ENCODE measurements at places on chromosomes 7 and 10.

DNA sequence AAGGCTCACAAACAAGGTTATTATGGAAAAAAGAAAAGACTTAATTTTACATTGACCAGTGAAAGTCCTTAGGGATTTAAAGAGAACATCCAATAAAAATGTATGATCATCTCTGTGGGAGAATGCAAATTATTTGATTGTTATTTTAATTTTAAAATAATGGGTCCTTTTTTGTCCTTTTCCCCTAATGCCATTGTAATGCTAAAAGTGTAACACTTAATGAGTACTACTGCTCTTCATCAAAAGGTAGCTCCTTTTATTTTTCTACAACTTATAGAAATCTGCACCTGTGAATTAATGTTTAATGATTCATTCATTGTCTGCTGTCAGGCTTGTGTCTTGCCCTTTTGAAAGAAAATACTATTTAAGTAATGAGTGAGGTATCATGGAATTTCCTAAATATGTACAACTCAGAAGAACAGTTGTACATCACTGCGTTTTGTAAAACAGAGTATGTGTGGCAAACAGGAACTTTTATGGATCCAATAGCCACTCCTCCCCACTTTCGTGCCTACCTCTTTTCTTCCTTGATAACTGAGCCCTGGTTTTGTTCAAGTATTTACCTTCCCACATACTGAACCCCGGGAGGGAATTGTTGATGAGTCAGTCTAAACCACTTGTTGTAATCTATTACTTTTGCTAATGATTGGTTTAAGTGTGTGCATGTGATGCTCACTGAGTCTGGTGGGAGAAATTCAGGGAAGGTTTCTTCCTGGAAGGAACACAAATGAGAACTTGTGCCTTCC, 19.9 kb upstream of the TRUB1 start:
- DNase-seq: no peak

GRCh38 chr10:29253690-29254029, 35.2 kb upstream of the LYZL1 start:
- no peak for DNase-seq

- peak; percentile 81 for DNase-seq
These were observed 809 bp downstream of the HOXA9 start for GRCh38 chr7:27164367-27165088.

GRCh38 chr7:44395067-44395466, 69.7 kb upstream of the CAMK2B start:
- no peak for DNase-seq

DNA sequence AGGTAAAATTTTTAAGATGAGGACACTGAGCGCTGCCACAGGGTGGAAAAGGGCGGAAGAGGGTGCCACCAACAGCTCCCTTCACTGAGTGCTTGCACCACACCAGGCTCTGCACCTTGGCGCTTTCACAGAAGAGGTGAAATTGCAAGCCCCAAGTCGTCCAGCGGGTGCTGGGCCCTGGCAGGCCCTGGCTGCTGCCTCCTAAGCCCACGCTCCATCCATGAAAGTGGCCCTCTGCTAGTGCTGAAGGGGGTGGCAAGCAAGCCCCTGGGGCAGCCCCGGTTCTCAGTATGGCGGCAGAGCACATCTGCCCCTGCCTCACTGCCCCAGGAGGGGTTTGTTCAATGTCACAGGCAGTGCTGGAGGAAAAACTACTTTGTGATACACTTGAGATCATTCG, 95.1 kb downstream of the SLIT1 start:
- DNase-seq: no peak

- DNase-seq: no peak
These were observed 1.0 kb downstream of the PAXIP1 start for GRCh38 chr7:155001756-155002410.

GRCh38 chr10:30813872-30814481, 184.4 kb upstream of the LYZL2 start:
- DNase-seq: no peak

DNA sequence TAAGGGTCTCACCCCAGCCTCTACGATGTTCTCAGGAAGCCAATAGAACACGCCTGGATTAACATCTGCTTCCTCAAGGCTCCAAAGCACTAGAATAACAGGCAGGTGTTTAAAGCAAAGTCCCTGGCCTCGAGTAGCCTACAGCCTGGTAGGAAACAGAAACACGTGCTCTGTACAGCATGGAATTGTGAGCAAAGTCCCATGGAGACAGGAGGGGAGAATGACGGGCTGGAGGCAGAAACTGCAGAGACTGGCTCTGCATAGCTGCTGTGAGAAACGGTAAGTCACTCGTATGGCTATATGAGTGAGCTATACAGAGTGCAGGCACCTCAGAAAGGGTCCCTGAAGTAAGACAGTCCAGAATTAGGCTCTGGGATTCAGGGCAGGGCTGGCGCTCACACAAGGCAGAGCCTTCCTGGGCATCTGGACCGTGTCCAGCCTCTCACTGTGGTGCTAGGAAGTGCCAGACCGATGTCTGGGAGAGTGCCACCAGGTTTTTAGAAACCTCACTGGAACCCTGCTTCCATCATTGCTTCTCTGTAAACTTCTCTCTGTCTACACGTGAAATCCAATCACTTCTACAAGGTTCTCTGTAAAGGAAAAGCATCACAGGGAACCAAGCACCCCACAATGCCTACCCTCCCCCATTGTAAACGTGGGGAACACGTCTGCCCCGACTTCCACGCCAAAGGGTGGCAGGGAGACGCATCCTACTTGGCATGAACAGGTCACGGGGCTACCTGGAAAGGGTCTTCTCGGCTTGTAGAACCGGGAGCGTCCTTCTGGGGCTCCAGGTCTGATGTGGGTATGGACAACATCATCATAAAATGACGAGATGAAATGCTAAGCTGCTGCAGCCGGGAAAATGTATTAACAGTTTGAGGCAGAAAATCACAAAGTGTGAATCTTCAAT, 38.8 kb upstream of the SHH start:
- peak; percentile 18 for DNase-seq

GRCh38 chr10:121594076-121594475, 4.2 kb downstream of the FGFR2 start:
- DNase-seq: no peak

Data from ecto neural progenitor cell (in vitro differentiated cells).